ENCODE measurements at places on chromosomes 1 and 21.

DNA sequence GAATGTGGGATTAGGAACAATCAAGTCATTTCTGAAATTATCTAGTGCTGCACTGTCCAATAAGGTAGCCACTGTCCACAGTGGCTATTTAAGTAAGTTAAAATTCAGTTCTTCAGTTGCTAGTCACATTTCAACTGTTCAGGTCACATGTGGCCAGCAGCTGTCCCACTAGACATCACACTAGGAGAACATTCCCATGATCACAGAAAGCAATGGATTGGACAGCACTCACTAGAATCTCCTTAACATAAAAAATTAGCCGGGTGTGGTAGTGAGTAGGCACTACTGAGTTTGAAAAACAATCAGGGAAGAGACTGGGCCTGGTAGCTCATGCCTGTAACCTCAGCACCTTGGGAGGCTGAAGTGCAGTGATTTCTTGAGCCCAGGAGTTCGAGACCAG is 33.6 kb downstream of the NUP133 start:
- no peak for DNase-seq

GRCh38 chr1:105317976-105318375 is 1568.3 kb downstream of the AMY1C start:
- DNase-seq = no peak

GRCh38 chr1:41777695-41778094 is 141.0 kb downstream of the HIVEP3 start:
- no peak for DNase-seq

GRCh38 chr1:181094416-181095212 is 6.1 kb downstream of the IER5 start:
- no peak for DNase-seq

GRCh38 chr1:208420696-208421095 is 176.5 kb upstream of the PLXNA2 start:
- DNase-seq = no peak

DNA sequence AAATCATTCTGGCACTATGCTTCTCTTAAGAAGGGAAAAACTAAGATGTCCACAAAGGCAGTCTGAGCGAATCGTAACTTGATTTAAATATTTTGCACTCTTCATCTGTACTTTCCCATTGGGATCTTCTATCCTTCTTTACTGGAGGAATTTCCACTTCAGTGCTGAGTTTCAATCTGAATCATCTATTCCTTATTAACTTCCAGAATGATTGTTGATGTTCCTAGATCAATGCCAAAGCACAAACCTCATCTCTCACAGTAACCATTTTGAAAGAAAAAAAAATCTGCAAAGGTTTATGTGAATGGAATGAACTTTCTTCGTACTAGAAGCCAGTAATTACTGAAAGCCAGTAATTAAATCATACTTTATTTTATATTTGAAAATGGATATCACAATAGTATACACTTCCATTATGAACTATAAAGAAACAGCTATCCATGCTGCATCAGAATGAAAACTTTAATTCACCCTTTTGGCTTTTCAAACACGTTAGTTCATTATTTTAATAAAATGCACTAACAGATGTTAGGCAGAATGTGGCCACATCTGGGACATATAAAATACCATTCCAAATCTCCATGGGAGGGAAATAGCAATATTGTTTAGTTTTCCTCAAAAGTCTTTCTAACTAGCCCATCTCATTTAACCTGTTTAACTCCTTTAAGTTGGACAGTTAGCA is 5.5 kb upstream of the RNF2 start:
- DNase-seq = no peak

DNA sequence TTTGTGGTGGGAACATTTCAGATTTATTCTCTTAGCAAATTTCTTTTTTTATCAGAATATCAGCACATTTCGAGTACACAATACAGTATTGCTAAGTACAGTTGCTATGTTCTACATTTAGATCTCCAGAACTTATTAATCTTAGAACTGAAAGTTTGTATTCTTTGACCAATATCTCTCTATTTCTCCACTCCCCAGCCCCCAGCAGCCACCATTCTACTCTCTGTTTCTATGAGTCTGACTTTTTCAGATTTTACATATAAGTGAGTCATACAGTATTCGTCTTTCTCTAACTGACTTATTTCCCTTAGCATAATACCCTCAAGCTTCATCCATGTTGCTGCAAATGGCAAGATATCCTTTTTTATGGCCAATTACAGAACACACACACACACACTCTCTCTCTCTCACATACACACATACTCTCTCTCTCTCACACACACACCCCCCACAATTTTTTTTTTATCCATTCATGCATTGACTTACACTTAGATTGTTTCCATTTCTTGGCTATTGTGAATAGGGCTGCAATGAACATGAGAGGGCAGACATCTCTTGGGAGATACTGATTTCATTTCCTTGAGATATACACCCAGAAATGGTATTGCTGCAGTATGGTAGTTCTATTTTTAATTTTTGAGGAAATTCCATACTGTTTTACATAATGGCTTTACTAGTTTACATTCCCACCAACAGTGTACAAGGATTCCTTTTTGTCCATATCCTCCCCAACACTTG is 15.7 kb downstream of the RPTN start:
- no peak for DNase-seq

- no peak for DNase-seq
Observed at GRCh38 chr1:157141212-157141855, 3.1 kb upstream of the ETV3 start.

GRCh38 chr1:43348343-43348808 is 10.4 kb upstream of the CDC20 start:
- no peak for DNase-seq

All from SW 1271 (cell line).